ENCODE measurements at places on chromosomes 7 and 10.
A peak's percentile ranks its signal among the peaks of the same experiment; 100 is the strongest.

DNA sequence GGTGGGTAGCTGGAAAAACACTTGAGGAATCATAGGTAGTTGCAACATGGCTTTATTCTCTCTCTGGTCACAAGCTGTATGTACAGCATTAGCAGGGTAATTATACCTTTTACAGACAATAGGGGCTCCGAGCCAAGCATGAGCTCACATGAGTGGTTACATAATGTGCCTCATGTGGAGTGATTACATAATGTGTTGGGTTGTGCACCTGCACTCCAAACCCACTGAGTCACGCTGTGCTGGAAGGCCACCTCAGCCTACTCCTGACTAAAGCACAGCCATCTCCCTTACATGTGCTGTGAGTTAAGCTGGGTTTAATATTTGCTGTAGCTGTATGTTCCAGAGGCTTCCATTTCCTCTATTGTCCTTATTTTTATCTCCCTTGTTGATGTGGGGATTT is 348.7 kb upstream of the SEMA3C start:
- peak; percentile 73 for DNase-seq

DNA sequence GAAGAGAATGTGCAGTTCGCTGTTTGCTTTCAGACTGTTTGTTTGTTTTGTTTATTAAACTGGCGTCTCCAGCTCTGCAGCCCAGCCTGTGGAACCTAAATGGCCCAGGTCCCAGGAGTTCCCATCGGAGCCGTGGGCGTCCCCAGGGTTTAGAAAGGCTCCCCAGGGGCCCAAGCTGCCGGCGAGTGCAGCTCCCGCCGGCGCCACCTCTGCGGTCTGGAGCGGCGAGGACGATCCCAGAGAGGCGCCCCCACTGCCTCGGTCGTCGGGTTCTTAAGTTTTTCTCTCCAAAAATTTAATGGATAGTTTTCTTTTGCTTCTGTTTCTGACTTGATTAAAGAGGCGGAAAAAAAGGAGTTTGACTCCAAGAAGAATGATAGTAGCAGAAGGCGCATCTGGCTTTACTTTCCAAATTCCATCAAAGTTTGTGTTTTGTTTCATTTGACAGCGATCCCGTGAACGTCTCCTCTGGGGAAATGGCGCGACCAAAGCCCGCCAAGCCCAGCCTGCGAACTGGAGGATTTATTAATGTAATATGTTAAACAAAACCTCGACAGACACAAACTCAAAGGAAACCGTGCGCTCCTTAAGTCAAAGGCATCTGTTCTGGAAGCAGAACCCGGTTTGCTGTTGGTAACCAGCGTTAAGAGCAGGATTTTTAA is 718 bp upstream of the FZD1 start:
- DNase-seq: no peak

- DNase-seq: no peak
Observed at GRCh38 chr7:66669088-66669487, 40.4 kb downstream of the KCTD7 start.

GRCh38 chr10:121062115-121062514 is 211.0 kb downstream of the WDR11 start:
- DNase-seq: no peak

GRCh38 chr7:103685646-103686045 is 239.6 kb upstream of the SLC26A5 start:
- DNase-seq: no peak

DNA sequence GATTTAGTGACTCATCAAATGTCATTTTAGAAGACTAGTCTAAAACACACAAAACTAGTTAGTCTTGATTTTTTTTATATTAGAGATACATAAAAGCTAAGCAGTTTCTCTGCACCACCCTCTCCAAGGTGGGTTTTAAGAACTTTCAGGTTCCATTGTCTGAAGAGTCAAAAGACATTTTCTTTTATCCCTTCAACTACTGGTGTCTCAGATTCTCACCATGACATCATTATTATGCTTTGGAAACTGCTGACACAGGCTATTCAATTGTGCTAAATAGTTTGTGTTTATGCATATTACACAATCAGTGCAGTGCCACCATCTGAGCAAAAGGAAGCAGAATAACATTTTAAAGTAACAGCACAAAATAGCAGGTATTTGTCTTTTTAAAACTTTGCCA is 52.2 kb downstream of the IGF2BP3 start:
- peak; percentile 49 for DNase-seq

DNA sequence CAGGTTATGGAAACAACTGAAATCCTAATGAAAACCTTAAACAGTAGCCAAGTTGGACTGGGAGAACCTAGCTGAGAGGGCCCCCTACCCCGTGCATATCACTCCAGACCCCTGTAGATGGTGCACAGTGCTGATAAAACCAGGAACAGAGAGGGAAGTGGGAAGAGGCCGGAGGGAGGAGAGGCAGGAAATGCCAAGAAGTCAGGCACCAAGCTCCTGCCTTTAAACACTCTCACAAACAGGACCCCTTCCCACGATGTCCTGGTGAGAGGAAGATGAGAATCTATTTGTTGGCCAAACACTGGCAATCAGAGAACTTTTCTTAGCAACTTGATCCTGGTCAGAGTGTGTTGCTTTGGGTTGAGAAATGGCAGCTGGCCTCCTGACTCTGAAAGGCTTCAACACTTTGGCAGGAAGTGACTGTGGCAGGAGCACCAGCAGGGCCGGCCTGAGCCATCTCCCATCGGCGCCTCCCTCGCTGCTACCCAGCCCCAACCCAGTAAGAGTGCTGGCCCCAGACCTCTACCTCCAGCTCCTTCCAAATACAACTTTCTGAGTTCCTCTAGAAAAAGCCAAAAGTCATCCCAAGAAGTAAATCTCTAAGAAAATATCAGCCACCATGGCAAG is 39.5 kb downstream of the GSDME start:
- peak; percentile 45 for DNase-seq

GRCh38 chr10:81179324-81179723 is 641.6 kb downstream of the SH2D4B start:
- no peak for DNase-seq

GRCh38 chr7:137957887-137958286 is 44.0 kb downstream of the CREB3L2 start:
- DNase-seq: no peak

DNA sequence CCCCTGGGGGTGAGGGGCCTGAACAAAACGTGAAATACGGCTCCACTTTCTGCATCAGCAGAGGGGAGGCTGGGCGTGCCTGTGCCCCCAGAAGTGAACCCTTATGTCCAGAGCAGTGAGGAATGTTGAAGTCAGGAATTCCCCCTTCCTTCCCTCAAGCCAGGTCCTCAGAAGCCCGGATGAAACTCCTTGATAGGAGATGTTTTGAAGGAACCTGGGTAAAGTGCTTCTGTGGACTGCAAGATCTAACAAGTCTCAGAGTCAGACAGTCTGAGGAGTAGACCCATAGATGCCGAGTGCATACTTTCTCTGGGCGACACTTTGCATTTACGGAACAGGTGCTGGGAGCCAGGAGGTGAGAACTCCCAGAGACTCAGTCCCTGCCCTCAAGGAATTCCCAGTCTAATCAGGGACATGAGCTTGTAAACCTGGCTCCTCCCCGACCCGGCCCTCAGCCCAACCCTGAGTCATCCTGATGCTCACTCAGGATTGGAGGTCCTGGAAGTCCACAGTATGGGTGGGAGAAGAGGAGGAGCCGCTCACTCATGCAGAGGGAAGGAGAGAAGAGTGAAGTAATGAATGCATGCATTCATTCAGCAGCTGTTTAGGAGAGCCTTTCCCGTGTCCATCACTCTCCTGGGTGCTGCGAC is 179.5 kb upstream of the ITGB1 start:
- no peak for DNase-seq

GRCh38 chr10:69358148-69358795 is 58.4 kb downstream of the TACR2 start:
- no peak for DNase-seq

All from NCI-H226 (cell line).